Astrocyte (in vitro differentiated cells and primary cell): ENCODE measurements at places on chromosomes 5 and 9.

- no peak overlapping the region for H3K27ac ChIP-seq
- no peaks in the 10 kb centered on the region for H3K36me3 ChIP-seq
- DNase-seq, result no peak
These were observed 55.3 kb downstream of the IL33 start for GRCh38 chr9:6270896-6271295.

DNA sequence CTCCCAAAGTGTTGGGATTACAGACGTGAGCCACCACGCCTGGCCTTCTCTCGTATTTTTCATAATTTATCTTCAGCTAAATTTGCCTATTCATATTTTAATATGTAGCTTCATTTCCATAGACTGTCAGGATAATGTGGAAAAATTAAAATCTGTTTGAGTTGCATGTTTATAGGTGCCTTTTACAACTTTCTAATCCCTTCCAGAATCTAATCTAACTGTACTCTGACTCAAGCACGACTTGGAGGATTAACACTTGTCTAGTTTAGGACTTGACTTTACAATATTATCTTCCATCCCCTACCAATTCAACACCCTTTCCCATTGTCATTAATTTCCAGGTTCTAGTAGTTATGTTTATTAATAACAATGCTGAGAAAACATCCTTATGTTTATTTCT is 1761.5 kb downstream of the MAT2B start:
- no peaks in the 10 kb centered on the region for H3K4me1 ChIP-seq
- no peak overlapping the region for H3K4me3 ChIP-seq
- H3K36me3 ChIP-seq, result no peaks in the 10 kb centered on the region

GRCh38 chr5:58191443-58191842 is 268.4 kb downstream of the PLK2 start:
- DNase-seq, result no peak
- H3K27me3 ChIP-seq, result no peaks in the 10 kb centered on the region
- H3K4me3 ChIP-seq, result no peak overlapping the region
- no peaks in the 10 kb centered on the region for H3K36me3 ChIP-seq

- no peak for DNase-seq
- H3K27ac ChIP-seq, result no peak overlapping the region
- H3K36me3 ChIP-seq, result no peaks in the 10 kb centered on the region
- no peak overlapping the region for H3K4me3 ChIP-seq
These were observed 36.3 kb downstream of the PTGER4 start for GRCh38 chr5:40716000-40716399.

DNA sequence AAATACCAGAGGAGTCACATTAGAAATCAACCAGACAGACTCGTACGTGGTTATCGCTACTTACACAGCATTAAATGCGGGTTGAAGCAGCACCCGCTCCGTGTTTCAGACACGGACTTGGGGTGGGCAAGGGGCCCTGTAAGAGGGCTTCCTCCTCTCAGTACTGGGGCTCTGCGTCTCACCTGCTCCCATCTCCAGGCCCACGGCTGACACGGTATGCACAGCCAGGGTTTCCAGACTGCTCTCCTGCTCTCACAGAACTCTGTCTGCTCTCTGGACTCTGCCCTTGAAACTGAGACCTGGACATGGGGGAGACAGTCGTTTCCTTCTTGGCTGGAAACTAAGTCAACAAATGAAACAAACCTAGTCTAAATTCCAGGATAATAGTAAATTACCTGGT is 24.7 kb upstream of the RASGEF1C start:
- H3K27ac ChIP-seq, result peak overlapping the region; percentile 55
- peaks cover 17% of the 10 kb centered on the region for H3K36me3 ChIP-seq
- H3K27me3 ChIP-seq, result no peaks in the 10 kb centered on the region
- DNase-seq, result no peak
